ENCODE measurements at places on chromosomes 12 and 14.

GRCh38 chr14:56023661-56024081 lies 94.5 kb upstream of the PELI2 start:
- no peak for DNase-seq

DNA sequence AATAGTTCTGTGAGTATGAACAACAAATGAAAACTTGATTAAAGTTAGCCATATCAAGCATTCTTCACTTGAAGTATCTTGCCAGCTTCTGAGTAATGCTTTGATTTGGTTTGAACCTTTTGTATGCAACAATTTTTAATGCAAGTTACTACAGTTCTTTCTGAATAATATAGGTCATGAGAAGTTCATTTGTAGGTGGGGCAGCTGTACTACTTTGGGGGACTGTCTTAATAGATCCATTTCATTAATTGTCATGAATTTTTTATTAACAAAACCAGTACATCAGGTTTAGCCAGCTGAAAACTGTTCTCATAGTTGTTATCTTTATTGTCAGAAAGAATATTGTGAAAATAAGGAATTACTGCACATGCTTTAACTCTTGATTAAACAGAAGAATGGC lies 142.7 kb downstream of the FOXA1 start:
- DNase-seq, result no peak

GRCh38 chr12:49470986-49471385 lies 67.8 kb upstream of the KCNH3 start:
- DNase-seq, result no peak

DNA sequence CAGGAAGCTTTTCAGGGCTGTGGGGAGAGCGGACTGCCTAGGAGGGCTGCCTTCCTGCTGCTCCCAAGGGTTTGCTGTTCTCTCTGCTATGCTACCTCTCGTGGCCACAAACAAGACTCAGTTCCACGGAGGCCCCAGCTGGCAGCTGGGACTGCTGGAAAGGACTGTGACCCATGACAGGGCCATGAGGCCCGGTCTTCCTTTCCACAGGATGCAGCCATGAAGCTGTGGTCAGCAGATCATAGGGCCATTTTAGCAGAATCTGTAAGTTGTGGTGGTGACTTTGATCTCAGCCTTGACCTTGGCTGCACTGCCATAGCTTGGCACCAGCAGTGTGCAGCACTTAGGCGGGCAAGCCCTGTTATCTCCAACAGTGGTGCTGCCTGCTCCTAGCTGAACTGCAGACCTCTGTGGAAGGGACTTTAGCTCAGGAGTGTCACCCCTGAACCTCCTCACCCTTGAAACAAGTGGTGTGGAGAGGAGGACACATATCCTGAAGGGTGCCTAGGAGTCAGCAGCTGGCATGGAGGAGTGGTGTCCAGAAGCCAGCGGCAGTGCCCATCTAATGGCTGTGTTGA lies 12.3 kb downstream of the KRT80 start:
- DNase-seq, result no peak

DNA sequence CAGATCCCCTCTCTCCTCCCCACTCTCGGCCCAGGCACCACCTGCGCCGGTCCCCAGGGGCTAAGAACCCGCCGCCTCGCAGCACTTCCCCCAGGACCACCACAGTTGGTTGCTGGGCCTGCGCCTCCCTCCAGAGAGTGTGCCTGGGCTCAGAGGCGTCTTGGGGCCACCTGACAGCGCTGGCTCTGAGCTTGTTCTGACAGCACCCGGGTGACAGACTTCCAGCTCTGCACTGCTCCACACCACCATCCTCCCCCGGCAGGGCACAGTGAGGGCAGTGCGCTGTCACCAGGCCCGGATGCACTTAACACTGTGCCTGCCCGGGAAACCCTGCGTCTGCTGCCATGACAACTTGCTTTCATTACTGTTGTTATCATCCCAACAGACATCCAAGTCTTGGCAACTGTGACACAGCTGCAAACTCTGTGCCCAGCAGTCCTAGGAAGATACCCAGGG lies 6.6 kb downstream of the BRF1 start:
- peak; percentile 38 for DNase-seq

DNA sequence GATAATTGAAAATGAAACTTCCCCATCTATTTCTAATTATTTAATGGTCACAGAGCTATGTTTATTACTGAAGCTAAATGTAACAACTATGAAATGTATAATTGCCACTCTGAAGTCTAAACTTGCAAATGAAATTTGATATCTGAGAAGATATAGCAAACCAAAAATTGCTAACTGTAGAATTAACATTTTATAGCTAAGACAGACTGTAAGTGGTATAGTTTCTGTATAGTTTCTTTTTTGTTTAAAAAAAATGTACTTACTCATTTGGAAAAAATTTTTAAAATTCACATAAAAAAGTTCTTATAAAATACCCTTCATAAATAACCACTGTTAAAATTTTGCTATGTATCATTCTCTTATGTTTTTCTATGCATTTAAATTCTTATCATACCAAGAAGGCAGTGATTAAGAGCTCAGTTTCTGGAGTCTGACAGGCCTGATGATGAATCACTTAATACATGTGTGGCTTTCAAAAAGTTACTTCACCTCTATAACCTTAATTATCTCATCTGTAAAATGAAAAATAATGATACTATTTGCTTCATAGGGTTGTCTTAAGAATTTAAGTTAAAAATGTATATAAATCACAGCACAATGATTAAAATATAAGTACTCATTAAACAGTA lies 214.7 kb upstream of the GARIN2 start:
- DNase-seq, result no peak

DNA sequence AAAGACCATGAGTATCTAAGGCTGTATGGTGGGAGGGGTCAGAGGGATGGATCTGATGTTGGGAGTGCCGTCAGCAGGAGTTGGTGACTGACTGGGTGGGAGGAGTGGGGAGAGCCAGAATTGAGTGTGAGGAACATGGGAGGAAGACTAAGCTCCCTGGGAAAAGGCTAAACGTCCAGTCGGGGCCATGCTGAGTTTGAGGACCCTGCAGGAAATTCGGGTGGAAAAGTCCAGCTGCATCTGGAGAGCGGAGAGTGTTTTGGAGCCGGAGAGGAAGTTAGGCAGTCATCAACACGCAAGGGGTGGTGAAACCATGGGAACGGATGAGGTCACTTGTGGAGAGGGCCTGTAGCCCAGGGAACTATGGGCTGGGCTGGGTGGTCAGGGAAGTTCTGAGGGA lies 60.9 kb downstream of the ELK3 start:
- DNase-seq, result no peak

GRCh38 chr12:49808686-49809380 lies 19.4 kb downstream of the NCKAP5L start:
- no peak for DNase-seq

- DNase-seq, result no peak
Observed at GRCh38 chr12:3431686-3432085, 59.3 kb upstream of the PRMT8 start.

- no peak for DNase-seq
Observed at GRCh38 chr14:61471297-61472005, 150.1 kb downstream of the PRKCH start.
